Glutamatergic neuron (in vitro differentiated cells): ENCODE measurements at places on chromosomes 6 and 20. TPM values are rescaled to one million over a fixed set of nuclear protein-coding genes. Genes with fewer than 3 reads are reported as not detected.

Gene GJA1
- 19.4 TPM for total RNA-seq

Gene SCAND1
- 97.8 TPM for total RNA-seq

Gene RIMS1
- total RNA-seq = 12.3 TPM

Gene CBLN4
- not detected for total RNA-seq

Gene SIRPD
- not detected for total RNA-seq

Gene PBOV1
- not detected for total RNA-seq

Gene BCKDHB
- 13.6 TPM for total RNA-seq

Gene SLC16A10
- total RNA-seq = 4.1 TPM

Gene NRSN2
- 89.3 TPM for total RNA-seq

Gene MYL9
- 2.0 TPM for total RNA-seq

Gene CENPB
- 47.1 TPM for total RNA-seq

Gene COL12A1
- total RNA-seq = 2.4 TPM

- no peak for DNase-seq
Measured at GRCh38 chr6:15539722-15540270, 123.0 kb downstream of the DTNBP1 start.

DNA sequence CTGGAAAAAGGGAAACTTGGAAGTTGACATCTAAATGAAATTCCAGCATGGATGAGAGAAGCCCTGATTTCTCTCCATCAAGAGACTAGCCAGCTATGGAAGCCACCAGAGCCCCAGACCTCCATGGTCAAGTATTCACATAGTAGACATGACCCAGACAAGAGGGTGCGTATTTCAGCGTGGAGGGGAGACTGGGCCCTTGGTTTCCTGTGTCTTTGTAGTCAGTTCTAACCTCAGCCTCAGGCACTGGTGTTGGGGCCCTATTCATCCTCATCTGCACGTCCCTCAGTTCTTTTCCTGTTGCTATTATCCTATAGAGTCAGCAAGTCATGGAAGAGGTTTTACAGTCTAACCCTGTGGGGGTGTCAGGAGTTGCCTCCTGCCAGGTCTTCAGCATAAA is 12.5 kb downstream of the GNL1 start:
- DNase-seq = no peak

DNA sequence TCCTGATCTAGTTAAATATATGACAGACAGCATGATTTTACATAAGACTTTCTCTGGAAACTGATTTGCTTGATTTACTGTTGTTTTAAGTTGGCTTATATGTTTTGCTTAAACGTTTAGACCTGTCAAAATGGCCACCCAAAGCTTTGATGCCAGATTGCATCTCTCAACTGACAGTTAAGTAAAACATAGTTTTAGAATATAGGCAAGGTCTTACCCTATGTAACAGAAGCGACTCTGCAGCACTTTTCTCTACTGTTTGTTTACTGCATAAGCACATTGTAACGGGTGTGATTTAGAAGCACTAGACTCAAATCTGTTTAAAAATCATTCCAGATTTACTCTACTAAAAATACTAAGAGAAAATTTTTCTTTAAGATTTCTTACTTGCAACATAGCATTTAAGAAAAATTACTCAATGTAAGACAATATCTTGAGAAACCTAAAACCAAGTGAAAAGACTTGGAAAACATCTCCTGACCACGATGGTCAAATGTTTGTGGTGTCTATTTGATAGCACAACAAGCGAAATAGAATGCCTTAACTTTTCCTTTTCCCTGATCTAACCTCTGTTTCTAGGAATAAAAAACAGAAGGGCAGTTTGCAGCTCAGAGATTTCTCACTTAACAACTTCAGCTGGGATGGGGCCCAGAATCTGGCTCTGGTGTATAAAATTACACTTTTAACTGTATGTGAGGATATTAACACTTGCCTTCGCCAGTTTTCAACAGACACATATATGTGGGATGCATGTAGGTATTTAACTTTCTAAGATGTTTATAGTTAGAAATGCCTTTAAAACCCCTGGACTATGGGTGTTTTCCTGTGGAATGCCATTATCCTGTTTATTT is 47.4 kb downstream of the AIG1 start:
- DNase-seq = no peak

DNA sequence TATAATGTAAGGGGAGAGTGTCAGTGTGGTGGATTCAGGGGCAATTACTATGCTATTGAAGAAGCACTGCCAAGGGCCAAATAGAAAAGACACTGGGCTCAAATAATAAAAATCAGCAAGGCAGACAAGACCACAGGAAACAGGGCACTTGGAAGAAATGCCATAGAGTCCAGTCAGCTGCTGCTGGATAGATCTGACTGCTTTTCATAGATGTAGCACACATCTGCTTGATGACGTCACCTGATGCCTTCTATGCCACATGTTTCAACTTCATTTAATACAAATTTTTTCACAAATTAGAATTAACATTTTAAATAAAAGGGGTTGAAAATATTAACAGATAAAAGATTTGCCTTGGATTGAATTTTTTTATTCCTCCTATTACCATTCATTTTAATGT is 23.9 kb upstream of the AHI1 start:
- no peak for DNase-seq

DNA sequence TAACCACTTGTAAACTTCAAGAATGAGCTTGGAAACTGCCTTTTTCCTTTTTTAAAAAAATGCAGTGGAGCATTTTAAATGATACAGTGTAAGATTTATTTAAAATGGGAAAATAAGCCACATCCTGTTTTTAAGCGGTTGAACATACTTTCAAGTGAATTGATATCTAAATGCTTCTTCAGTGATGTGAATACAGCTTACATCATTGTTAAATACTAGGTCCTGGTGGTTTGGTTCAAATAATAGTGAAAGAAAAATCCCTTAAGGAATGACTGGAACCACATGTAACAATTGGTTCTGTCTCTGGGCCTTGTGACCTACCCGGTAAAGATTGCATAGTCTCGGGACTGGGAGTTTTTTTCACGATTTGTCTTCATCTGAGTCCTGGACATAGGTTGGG is 44.2 kb downstream of the BMP6 start:
- no peak for DNase-seq

- DNase-seq = no peak
Measured at GRCh38 chr20:34185766-34186620, 55.2 kb upstream of the ASIP start.

DNA sequence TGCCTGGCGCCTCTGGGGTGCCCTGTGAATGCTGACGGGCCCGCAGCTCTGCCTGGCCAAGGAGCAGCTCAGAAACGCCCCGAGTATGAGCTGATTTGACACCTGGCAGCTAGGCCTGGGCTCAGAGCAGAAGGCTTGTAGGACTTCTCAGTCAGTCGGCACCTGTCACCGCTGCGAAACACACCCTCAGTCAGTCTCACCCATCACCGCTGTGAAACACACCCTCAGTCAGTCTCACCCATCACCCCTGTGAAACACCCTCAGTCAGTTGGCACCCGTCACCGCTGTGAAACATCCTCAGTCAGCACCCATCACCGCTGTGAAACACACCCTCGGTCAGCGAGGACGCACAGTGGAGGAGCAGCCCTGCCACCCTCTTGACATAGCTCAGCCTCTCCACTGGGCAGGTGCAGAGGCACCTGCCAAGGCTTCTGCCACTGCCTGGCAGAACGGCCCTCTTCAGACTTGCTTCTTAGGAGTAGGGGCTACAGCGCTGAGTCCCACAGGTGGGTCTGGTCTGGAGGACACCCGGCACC is 109.0 kb downstream of the PSMB1 start:
- DNase-seq = no peak

GRCh38 chr6:97497713-97498331 is 214.8 kb upstream of the MMS22L start:
- peak; percentile 78 for DNase-seq

DNA sequence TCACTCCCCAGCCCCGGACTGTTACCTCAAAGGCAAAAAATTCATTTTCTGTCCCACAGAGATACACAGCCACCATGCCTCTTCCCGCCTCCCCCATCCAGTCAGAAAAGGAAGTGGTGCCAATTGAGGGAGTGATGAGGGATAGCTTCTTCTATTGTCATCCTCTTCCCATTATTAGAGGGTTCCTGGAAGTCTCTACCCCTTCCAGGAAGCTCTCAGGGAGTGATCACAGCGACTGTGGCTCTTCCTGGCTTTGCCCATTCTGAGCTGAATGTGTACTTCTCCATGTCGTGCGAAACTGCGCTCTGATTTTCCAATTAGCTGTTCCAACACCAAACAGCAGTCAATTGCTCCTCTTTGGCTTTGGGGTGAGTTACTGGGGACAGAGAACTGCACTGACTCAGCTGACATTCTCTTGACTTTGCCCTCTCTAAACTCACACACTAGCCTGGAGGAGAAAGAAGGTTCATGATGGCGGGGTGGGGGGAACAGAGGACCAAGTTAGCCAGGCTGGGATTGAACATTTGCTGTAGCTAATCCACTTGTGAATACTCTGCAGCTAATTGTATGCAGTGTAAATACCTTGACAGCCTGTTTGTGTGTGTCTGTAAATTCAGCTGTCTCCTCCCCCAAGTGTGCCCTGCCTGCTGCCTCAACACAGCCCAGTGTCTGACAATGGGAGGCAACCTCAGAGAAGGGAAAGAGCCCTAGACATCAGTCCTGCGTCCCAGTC is 2.4 kb upstream of the MDGA1 start:
- no peak for DNase-seq

- DNase-seq = no peak
Measured at GRCh38 chr20:55269913-55270312, 735.4 kb downstream of the CBLN4 start.

DNA sequence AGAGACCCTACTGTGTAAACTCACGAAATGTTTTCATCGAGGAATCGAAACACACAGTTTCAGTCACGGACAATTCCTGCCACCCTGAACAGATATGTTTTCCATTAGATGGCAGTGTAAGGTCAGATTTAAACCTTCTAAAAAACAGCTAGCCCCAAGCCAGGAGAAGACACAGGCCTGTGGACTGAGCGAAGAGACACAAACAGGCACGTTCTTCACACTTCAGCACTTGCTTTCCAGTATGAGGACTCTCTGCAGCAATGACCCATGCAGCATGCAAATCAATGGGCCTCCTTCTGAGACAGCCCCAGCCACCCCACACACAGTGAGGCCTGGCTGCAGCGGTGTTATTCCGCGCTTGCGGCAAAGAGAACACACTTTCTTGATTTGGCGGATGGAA is 31.9 kb downstream of the HUS1B start:
- no peak for DNase-seq

- DNase-seq = peak; percentile 76
Measured at GRCh38 chr6:10555625-10556309, 34.6 kb downstream of the GCNT2 start.

- no peak for DNase-seq
Measured at GRCh38 chr6:39225543-39225942, 3.7 kb downstream of the KCNK5 start.

DNA sequence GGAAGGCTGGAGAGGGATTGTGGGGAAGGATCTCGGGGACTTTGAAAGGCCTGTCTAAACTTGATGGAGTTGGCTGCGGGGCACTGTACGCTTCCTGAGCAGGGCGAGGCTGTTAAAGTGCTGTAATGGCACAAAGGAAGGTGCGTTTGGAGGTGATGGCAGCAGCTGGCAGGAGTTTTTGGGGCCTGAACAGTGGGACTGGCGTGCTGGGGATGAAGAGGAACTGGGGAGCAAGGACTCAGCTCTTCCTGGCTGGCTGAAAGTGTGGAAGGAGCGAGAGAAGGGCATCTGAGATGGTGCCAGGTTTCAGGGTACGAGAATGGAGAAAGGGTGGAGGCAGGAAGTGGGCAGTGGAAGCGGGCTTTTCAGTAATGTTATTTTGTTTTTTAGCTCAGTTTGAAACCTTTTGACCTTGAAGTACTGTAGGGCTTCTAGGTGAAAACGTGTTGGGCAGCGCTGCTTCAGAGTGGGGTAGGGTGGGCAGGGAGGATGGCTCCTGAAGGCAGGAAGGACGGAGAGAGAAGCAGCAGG is 8.0 kb downstream of the TMEM181 start:
- DNase-seq = no peak

DNA sequence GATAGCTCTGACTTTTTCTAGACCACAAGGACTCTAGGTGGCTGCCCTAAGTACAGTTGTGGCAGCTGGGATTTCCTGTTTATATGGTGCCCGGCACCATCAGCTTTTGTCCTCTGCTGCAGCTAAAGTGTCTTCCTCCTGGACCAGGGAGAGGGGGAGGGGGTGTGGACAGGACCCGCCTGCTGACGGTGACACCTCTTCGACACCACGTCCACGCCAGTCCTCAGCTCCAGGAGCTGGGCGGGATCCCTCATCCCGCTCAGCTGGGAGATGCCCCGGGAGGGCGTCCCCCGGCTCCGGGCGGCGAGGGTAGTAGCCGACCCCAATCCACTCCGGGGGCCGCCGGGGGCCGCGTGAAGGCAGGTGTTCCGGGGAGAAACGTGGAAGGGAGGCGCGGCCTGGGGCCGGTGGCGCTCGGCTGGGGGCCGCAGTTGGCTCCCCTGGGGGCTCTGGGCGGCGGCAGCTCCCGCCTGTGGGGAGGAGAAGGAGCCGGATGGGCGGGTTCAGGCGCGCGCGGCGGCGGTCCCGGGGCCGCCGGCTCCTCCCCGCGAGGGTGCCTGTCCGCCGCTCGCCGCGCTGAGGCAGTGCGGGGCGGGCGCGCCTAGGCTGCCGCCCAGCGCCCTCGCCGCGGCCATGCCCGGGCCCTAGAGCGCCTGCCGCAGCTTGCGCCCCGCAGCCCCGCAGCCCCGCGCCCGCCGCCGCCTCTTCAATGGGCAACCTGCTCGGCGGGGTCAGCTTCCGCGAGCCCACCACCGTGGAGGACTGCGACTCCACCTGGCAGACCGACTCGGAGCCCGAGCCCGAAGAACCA is at the start of gene OGFRL1:
TSS of gene OGFRL1 (plus strand) at position 584 of the 811 bp plus-strand sequence. CDS start at position 710, 126 bp downstream.
- DNase-seq = peak; percentile 81

DNA sequence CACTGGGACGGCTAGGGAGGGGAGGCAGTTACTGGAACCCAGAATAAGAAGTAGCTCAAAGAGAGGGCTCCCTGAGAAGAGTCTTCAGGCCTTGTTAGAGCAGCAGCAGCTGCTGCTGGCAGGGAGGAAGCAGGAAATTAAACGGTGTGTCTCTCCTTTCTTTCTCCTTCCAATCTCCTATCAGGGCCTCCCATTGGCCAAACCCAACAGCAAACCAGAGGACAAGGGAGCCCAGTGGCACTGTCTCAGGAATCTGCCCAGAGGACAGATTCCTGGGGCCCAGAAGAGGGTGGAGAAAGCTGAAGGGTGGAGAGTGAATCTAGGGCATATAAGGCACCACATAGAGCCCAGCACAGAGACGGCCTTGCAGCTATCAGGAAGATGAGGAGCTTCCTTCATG is 10.2 kb downstream of the BTN3A1 start:
- no peak for DNase-seq

DNA sequence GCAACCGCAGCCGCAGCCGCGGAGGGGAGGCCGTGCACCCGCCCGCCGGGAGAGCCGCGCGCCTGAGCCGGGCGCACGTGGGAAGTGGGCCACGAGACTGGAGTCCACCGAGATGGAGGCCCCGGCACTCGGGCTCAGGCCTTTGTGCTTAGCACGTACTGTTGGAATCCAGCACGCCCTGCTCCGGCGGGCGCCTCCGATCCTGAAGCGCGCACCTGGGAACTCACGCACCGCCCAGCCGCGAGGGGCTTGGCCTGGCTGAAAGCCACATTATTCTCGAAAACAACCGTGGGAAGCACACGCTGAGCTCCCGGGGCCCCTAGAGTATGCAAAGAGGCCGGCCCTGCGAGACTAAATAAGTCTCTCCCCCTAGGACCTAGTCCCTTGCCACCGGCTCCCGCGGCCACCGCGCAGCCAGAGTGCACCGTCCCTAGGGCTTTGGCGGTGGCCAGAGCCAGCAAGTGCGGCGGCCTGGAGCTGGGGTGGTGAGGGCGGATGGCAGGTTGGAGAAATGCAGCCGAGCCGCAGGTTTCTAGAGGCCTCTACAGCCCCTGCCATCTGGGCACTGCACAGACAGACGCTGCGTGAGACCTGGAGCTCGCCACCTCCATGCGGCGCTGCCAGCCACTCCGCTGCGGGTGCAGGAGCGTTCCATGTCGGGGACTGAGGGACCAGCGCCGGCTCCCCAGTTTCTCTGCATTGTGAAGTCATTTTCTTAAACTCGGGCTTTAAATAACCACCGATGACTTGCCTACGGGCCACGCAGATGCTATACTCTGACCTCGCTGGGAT is 42.0 kb upstream of the LY86 start:
- peak; percentile 73 for DNase-seq
